ENCODE measurements at places on chromosomes 7 and 10.

GRCh38 chr7:87671-88070, 104.7 kb upstream of the FAM20C start:
- DNase-seq: no peak

DNA sequence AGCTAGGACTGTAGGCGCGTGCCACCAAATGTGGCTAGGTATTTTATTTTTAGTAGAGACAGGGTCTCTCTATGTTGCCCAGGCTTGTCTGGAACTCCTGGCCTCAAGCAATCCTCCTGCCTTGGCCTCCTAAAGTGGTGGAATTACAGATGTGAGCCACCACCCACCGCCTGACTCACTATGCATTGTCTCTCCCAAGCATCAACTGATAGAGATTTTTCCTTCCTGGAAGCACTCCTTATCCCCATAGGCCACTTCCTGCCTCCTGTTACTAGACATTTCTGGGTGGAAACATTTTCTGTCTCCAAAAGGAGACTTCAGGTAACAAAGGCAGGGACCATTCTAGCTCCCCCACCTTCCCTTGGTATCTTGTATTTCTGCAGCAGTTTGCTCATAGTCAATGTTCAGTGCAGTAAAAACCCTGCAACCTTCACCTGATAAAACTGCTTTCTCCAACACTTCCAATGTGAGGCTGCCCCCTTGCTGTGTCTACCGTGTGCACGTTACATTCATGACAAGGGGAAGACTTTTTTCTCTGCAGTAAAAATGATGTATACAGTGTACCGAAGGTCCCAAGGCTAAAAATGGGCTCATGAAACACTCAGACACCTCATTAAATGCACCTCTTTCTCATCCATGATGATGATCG, 84.9 kb downstream of the NHLRC2 start:
- DNase-seq: no peak

DNA sequence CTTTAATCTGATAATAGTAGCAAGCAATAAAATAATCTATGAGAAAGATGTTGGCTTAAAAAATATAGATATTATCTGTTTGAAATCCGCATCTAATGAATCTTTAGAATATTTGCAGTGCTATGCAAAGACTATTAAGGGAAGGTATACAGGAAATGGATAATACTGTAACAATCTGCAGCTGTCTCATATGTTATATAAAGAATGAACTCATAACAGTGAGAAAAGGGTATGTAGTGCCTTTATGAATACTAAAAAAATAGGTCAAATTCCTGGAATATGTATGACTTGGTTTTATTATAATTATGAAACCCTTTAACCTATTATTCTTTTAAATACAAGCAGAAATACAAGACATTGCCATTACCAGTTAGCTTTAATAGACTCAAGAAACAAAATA, 105.1 kb upstream of the GPR22 start:
- DNase-seq: no peak

GRCh38 chr7:134885967-134886352, 100.3 kb upstream of the AGBL3 start:
- no peak for DNase-seq

GRCh38 chr10:101286248-101287046, 57.2 kb upstream of the LBX1 start:
- DNase-seq: no peak

DNA sequence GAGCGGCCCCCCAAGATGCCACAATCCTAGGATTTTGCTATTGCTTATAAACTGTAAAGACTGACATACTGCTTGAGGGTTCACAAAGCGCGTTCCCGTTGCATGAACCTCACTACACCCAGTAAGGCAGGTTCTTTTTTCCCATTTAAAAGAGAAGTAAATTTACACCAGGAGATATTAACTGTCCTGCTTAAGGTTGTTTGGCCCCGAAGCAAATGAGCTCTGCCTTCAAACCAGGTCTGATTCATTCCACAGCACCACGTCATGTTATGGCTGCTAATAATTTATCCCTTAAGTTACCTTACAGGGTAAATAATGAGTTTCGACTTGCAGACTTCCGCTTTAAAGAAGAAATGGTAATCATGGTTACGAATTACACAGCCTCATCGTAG, 559 bp upstream of the FKBP14 start:
- peak; percentile 12 for DNase-seq

DNA sequence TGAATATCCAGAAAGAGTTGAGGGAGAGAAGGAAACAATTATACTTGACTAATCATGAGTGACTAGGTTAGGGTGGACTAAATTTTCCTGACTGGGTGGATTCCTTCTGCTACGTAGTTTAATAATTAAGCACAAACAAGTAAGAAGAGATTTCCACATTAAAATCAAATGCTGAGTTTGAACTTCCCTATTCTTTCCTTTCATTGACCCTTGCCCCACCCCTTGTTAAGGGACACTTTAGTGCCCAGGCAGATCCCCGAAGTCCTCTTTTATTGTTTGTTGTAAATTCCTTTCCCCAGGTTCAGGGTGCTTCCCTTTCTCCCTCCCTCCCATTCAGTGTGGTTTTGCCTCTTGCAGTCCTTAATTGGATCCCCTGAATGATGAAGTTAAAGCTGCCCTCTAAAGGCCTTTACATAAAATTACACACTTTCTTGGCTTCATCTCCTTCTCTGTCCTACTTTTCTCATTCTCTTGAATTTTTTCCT, 8.8 kb upstream of the SPAM1 start:
- DNase-seq: no peak

- DNase-seq: no peak
These were observed 3.9 kb downstream of the SFRP4 start for GRCh38 chr7:37912756-37913155.

DNA sequence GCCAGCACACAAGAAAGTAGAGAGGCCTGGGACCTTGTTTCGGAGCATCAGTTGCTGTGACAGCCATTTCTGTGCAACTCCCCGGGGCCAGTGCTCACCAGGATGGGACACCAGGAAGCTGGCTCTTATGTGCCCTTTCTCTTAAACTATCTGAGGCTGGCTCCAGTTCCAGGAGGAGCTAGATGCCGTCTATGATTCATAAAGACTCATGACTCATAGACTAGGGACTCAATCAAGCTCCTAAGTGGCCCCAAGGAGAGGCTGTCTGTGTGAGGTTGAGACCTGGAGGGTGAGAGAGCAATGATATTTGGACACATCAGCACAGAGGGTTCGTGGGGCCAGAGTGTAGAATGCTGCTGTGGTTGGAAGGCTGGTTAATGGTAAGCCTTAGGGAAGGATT, 580.1 kb downstream of the CCSER2 start:
- DNase-seq: no peak

Measured in activated CD4-positive, CD25-positive, alpha-beta regulatory T cell (primary cell).